Osteoblast (primary cell): ENCODE measurements at places on chromosomes 3 and 15. TPM values are rescaled to one million over a fixed set of nuclear protein-coding genes. Genes with fewer than 3 reads are reported as not detected.

GRCh38 chr3:46389306-46389705, 17.6 kb downstream of the CCR5AS start:
- no peak for DNase-seq

DNA sequence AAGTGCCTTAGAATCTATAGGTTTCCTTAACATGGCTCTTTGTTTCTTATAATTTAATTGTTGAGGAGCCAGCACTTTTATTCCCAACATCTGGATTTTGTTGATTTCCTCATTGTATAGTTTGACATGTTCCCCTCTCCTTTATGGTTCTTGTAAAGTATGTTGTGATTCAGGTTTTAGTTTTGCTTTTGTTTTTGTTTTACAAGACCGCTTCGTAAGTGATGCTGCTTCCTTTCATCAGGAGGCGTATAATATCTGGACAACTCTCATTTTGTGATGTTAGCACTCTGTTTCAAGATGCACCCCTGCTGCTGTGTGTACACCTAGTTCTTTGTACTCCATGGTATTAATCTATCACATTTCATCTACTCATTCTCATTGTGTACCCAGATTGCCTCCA, 48.7 kb downstream of the SLC49A4 start:
- DNase-seq: no peak

DNA sequence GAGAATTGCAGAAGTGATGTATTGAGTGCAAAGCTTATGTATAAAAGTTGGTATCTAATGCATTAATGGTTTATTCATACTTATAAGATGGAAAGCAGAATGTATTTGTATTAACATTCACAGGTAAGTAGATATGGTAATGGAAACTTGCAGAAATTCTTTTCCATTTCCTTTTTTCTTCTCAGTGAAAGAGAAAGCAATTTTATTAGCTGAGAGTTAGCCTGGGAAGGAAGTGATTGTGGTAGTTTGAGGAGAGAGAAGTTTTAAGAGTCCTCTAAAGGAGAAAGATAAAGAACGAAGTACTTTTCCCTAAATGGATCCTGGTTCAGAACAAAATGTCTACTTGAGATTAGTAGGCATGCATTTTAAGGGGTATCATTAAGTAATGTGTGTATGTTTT, 60.1 kb upstream of the OSTN start:
- DNase-seq: no peak

MEIS2 gene
- 14.7 and 17.7 TPM in 2 replicates for total RNA-seq

DNA sequence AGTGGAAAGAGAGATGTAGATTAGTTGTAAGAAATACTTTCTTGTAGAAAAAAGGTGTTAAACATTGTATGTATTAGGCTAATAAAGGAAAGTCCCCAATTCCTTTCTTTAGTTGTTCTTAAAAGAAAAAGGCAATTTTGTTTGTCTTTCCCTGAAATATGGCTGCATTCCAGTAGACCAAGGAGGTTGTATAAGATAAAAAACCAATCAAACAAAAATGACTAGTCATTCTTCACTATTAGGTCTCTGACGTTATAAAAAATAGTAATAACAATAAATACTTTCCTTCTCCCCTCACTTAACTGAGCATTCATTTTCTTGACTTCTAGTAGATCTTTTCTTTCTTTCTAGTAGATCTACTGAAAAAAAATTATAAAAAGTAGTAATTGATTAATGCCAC, 8.6 kb upstream of the PPM1L start:
- DNase-seq: no peak

CMTM7 gene
- total RNA-seq: 7.2 and 10.0 TPM in 2 replicates

DNA sequence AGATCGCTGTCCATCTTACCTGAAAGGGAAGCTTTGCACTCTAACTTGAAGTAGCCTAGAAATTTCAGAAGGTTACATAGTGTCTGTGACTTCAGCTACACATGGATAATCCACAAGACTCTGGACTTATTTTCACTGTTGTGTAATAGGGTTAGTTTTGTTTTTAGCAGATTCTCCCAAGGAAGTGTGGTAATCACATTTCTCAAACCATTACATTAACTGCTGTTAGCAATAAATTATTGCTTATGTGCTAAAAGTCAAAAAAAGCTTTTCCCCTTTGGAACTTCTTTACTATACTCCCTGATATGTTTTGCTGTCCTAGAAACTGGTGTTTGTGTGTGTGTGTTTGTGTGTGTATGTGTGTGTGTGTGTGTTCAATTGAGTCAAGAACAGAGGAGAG, 351.8 kb upstream of the TPRG1 start:
- no peak for DNase-seq

IP6K2 gene
- 38.0 and 44.9 TPM in 2 replicates for total RNA-seq

GOLGA8G gene
- total RNA-seq: under 0.01 TPM in 1 of 2 replicates, not detected in the other

ARPIN gene
- 14.1 and 17.7 TPM in 2 replicates for total RNA-seq

CD80 gene
- 2.5 and 3.2 TPM in 2 replicates for total RNA-seq

CCR8 gene
- total RNA-seq: not detected in 2 replicates

DNA sequence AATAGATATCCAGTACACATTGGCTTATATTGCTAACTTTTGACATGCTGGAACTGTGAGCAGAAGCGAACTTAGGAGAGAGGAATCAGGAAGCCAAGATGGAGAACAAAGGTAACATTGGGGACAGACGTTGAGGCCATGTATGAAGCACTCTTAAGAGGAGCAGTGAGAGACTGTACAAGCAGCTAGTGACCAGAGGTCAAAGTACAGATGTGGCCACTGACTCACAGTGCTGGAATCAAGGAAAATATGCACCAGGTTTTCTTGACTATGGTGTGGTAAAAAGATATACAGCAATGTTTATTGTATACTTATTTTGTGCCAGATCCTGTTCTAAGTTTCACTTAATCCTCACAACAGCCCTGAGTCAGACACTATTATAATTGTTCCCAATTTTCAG, 2.0 kb upstream of the IL20RB start:
- peak; percentile 30 for DNase-seq

THPO gene
- under 0.01 TPM in 1 of 2 replicates, not detected in the other for total RNA-seq

DNA sequence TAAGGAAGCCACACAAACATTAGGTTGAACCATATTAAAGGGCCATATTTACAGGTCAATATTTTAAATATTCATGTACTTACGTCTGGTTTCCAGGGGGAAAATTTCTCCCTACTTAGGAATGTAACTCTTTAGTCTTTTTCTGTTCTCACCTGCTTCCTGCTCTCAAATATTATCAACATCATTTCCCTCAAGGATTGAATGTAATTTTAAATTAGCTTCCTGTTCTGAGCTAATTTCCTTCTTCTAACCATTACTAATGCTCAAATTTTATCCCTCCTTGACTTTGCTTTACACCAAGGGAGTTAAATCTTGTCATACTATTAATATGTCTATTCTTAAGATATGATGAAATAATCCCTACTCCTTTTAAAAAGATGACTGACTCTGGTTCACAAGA, 103.4 kb upstream of the UBP1 start:
- no peak for DNase-seq

DNA sequence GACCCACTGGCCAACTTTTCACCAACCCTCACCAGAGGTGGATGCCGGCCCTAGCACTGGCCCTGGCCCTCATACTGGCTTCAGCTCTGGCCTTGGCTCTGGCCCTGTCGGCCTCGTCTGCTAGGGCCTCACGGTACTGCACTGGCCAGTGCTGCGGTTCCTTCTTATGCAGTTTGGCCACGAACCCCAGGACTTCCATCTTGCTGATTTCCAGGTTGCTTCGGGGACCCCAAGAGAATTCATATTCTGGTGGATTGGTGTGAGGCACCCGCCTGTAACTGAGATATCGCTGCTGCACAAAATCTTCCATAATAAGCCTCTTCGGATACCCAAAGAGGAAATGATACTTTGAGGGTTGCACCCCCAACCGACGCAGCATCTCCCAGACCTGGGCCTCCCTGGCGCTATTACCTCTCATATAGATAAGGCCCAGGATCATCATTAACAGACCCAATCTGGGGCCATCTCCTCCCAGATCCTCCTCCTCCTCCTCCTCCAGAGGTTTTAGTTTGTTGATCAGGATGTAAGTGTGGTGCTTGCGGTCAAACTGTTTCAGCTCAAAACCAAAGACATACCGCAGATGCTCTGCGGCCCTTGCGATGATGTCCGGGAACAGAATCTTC, 883 bp downstream of the MAGEF1 start:
- DNase-seq: no peak

DNA sequence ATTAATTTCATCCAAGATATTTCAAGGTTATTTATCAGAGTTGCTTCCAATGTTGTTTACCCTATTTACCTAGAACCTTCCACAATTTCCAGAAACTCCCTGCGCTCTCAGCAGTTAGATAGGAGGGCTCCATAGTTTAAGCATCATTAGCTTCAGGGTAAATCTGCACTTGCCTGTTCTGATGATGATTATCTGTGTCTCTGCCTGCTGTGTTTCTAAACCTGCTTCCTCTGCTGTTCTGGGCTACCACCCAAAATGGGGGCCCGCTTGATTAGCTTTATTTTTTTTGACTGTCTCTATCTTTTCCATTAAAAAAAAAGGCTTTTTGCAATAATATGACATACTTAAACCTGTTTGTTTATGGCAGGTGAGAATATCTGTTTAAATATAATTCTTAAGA, 472.4 kb downstream of the DIPK2A start:
- no peak for DNase-seq

GRCh38 chr15:38197553-38197952, 55.1 kb upstream of the SPRED1 start:
- no peak for DNase-seq

- DNase-seq: no peak
Measured at GRCh38 chr3:39839484-39839883, 30.1 kb downstream of the MYRIP start.

KNG1 gene
- not detected in 2 replicates for total RNA-seq

DNA sequence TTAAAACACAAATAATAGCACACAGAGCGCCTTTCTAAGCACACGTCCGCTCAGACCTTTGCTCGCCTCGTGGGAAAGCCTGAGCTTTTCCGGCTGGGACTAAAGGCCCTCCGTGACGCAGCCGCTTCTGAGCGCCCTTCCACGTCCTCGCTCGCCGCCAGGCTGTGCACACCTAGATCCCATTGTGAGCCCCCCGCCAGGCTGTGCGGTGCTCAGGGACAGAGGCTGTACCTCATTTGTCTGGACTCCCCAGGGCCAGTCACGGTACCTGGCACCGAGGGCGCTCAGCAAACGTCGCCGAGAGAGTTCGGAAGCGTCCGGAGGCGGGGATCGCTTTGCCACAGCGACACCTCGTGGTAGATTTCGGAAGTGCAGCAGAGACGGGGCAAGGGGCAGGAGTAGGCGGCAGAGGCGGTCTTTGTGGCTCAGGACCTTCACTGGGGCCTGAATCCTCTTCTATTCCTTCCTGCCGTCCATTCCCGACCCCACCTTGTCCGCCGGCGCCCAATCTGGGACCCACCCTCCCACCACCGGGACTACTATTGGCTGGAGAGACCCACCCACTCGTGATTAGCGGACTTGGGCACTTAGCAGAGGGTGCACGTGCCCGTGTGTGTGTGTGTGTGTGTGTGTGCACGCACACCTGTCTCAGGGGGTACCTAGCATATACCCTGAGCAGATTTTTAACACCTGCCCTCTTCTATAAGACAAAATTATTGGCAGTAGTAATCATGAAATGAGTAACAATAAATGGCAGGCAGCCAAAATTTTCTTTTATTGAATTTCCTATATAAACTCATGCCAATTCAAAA, 65.6 kb downstream of the RHCG start:
- peak; percentile 95 for DNase-seq

- DNase-seq: no peak
Measured at GRCh38 chr15:89071471-89071870, 16.8 kb upstream of the ABHD2 start.

RBPMS2 gene
- total RNA-seq: 0.29 TPM in 1 of 2 replicates, not detected in the other

SSUH2 gene
- total RNA-seq: not detected in 2 replicates

- no peak for DNase-seq
Measured at GRCh38 chr15:61712129-61712759, 348.0 kb downstream of the VPS13C start.

MASP1 gene
- total RNA-seq: 1.2 and 1.4 TPM in 2 replicates

DNA sequence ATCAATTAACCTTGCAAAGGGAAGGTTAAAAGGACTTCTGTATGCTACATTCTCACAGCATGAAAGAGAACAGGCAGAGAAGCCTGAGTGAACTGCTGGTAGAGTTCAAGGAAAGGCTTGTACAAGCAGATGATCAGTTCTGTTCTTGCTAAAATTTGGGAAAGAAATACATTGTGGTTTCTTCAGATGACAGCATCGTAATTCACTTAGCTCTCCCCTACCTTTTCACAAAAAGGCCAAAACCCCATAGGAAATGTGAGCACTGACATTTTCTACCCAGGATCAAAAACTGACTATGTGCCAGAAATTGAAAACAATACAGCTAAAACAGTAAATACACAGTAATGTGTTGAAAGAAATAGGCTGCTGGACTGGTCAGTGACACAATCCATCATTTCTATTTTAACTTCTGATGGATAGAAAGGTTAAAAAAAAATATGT, 216.4 kb downstream of the DPH6 start:
- DNase-seq: no peak

GRCh38 chr3:115713284-115713683, 90.0 kb downstream of the GAP43 start:
- DNase-seq: no peak

ADAMTS17 gene
- total RNA-seq: under 0.01 and 0.29 TPM in 2 replicates

DNA sequence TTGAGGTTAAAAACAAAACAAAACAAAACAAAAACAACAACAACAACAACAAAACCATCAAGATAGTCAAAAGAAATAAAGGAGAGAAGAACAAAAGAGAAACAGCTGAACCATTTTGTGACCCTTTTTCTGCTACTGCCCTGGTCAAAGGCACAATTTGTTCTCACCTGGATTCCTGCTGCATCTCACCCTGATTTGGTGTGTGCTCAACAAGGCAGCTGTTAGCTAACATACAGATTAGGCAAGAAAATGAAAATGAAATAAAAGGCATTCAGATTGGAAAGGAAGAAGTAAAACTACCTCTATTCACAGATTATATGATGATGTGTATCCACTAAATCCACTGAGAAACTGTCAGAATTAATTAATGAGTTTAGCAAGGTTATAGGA, 28.7 kb upstream of the XIRP1 start:
- no peak for DNase-seq

DNA sequence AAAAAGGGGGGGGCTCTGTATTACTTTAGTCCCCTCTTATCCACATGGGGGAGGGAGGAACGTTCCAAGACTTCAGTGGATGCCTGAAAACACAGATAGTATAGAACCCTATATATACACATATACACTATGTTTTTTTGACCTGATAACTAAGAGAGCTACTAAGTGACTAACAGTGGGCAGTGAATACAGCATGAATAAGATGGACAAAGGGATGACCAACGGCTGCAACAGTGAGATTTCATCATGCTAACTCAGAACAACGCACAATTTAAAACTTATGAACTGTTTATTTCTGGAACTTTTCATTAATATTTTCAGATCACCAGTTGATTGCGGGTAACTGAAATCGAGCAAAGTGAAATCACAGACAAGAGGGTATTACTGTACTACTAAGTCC, 7.3 kb downstream of the DCUN1D1 start:
- peak; percentile 52 for DNase-seq

FGF7 gene
- 377 and 445 TPM in 2 replicates for total RNA-seq

- DNase-seq: peak; percentile 66
Measured at GRCh38 chr3:141421639-141422319, 53.5 kb downstream of the ZBTB38 start.

DNA sequence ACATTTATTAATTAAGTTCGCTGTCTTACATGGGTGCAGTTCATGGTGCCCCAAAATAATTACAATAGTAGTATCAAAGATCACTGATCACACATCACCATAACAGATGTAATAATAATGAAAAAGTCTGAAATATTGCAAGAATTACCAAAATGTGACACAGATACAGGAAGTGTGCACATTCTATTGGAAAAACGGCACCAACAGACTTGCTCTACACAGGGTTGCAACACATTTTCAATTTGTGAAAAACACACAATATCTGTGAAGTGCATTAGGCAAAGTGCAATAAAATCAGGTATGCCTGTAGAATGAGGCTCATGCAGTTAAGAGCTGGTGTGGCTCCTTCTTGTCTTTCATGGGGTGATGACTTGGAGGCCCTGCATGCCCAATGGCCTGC, 265.8 kb downstream of the RPLP1 start:
- DNase-seq: no peak

GRCh38 chr15:80456517-80457492, 52.6 kb downstream of the ARNT2 start:
- DNase-seq: no peak
